ENCODE measurements at places on chromosomes 1 and 21.

GRCh38 chr1:229006121-229006870 is 264.6 kb upstream of the RAB4A start:
- DNase-seq = no peak

DNA sequence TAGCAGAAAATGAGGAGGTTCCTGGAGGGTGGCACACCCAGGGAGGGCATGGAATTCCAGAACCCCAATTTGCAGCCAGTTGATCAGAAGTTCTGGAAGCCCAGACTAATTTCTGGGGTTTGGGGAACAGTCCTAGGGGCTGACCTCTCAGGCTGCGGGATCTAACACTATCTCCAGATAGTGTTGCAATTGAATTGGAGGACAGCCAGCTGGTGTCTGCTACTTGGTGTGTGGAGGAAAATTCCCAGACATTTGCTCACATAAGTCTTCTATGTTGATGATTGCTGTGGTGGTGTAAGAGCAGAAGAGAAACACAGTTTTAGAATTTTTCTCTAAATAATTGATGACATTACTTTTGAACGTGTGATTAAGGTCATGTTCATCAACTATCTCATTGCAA is 154.3 kb upstream of the RNPC3 start:
- DNase-seq = no peak

DNA sequence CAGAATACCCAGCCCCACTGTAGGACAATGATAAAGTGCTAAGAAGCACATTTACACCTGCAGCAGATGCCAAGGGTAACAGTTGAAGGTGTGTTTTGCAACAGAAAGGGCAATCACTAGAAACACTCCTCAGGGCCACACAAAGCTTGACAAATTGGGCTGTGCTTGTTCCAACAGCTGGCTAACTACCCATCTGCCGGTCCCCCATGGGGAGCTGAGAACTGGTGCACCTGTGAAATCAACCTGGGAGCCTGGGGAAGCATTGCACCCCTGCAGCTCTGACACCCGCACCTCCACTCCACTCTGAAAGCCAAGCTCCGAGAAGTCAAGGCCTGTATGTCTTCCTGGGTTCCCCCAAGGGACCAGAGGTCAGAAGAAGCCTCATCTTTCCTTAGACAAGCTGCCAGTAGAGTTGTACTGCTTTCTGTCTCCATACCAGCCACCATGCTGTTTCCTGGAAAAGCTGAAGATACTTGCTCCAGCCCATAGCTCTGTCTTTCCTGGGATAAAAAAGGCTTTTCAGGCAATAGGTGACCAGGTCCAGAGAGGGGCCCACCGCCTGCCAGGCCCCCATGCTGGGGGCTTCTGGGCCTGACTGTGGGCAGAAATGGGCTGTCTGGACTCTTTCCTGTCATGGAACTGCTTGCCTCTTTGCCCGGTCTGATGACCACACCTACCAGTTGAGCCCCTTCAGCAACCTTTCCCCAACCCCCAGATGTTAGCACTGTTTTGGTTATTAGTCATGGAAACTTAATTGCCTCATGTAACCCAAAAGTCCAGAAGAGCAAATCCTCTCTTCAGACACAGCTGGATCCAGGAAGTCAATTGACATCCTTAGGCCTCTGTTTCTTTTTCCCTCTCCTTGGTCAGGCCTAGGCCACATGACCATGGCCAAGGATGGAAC is 93.6 kb downstream of the KIF14 start:
- no peak for DNase-seq

DNA sequence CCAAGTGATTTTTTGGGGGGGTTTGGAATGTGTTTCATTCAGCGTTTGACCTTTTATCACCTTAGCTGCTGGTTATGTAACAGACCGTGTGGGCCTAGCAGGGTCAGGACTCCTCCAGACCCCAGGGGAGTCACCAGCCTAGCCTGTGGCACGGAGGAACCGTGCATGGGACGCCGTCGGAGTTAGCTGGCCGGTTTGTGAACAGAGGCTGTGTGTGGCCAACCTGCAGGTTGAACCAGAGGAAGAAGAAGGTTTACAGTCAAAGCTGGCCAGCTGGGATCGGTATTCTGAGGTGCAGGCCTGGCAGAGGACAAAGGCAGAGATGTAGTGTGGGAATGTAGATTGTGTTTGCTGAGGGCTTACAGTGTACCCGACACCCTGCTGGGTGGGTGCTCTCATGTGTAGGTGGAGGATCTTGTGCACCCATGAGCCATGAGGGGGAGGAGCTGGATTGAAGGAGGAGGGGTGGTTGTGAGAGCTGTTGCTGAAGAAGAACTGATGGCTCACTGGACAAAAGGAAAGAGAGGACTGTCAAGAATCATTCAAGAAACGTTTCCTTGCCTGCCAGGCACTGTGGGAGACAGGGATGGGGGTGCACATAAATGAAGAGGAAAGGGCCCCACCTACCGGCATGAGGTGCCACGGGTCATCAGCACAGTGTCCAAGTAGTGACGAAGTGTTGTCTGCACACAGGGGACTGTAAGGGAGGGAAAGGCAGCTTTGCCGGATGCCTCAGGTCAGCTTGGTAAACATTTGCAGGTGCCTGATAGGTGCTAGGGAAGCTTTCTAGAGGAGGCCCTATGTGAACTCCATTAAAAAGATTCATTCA is 40.0 kb upstream of the PWP2 start:
- DNase-seq = no peak

Data from cerebellar nuclear complex (tissue), 1 donor.